ENCODE measurements at places on chromosomes 16 and 17.
A peak's percentile ranks its signal among the peaks of the same experiment; 100 is the strongest.

GRCh38 chr16:81495321-81496234 is 51.0 kb downstream of the CMIP start:
- DNase-seq: peak; percentile 40

- DNase-seq: no peak
Measured at GRCh38 chr16:86229866-86230656, 280.3 kb upstream of the FOXF1 start.

GRCh38 chr17:66438101-66438500 is 135.7 kb downstream of the PRKCA start:
- DNase-seq: no peak

DNA sequence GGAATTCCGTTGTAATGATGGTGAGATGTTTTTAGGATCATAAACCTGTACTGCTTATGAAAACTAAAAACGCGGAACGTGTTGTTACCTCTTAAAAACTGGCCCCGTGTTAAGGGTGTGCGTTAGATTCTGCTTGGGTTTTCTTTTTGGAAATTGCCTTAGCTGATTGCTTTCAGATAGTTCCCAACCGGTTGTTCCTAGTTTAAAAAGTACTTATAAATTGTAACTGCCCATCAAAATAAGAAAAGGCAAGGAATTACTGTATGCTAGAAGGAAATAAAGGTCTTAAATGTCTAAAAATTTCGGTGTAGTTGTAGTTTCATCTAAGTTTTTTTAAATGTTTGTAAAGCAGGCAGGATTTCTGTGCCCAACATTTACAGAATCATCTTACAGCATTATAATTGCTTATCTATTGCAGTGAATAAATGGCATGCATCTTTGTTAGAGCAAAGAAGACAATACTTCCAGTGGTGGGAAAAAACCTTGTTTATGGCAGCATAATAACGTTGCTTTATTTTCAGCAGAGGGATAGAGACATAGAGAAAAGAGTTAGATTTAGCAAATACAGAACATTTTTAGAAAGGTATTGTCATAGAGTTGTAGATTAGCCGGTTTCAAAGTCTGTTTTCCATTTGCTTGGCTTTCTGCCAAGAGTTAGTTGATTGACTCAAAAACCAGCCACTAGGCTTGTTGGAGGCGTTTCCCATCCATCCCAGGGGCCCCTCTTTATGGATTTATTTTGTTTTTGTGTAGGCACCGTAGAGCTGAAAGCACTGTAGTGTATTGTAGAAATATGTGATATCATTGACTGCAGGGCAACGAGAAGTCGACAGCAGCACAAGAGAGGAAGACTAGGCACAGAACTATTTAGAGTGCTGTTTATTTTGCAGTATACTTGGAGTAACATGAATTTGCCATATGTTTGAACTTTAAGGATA is 1.7 kb downstream of the PPM1D start:
- DNase-seq: no peak

DNA sequence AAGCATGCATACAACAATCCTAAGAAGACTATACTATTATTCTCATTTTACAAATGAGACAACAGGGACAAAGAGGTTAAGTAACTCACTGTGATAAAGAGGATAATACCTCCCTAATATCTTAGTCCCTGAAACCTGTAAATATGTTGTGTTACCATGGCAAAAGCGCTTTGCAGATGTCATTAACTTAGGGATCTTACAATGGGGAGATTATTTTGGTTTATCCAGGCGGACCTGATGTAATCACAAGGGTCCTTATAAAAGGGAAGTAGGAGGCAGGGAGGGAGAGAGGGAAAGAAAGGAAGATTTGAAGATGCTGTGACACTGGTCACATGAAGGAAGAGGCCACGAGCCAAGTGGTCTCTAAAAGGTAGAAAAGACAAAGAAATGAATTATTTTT is 164.7 kb downstream of the CNTNAP4 start:
- no peak for DNase-seq

- DNase-seq: no peak
Measured at GRCh38 chr17:3635474-3636153, 436 bp downstream of the SHPK start.

DNA sequence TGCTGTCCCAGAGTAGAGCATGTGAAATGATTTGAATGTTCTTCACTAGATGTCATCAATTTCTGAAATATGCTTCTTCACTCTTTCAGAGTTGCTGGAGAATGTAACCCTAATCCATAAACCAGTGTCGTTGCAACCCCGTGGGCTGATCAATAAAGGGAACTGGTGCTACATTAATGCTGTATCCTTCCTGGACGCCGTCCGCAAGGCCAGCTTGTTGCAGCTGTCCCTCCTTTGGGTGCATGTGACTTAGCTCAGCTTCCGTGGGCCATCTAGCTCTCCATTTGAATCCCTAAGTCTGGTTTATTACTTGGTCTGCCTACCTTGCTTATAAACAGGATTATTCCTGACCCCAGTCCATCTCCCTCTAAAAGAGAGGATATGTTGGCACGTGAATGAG is 58.8 kb downstream of the USP10 start:
- DNase-seq: no peak

- DNase-seq: no peak
Measured at GRCh38 chr16:22328081-22328725, 31.0 kb downstream of the POLR3E start.

DNA sequence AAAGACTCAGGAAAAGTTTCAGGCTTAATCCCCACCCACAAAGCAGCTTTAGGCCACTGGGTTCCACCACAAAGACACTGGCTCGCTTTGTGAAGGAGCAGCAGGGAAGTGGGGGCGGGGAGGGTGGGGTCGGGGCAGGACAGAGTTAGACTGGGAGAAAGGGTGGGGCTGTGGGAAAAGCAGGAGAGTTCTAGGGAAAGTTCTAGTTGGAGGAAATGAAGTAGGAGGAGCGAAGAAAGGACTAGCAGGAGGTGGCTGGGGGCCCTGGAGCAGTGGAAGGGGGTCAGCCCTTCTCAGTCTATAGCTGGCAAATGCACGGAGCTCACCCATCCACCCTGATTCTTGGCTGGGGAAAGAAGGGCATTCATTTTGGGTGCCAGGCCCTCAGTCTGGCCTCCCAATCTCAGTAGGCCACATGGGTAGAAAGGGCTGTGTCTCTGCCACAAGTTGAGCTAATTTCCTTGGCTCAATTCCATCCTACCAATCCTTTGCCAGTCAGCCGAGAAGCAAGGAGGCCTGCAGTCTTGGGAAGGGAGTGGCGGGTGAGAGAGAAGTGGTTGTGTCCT is 4.6 kb downstream of the INPP5K start:
- no peak for DNase-seq

DNA sequence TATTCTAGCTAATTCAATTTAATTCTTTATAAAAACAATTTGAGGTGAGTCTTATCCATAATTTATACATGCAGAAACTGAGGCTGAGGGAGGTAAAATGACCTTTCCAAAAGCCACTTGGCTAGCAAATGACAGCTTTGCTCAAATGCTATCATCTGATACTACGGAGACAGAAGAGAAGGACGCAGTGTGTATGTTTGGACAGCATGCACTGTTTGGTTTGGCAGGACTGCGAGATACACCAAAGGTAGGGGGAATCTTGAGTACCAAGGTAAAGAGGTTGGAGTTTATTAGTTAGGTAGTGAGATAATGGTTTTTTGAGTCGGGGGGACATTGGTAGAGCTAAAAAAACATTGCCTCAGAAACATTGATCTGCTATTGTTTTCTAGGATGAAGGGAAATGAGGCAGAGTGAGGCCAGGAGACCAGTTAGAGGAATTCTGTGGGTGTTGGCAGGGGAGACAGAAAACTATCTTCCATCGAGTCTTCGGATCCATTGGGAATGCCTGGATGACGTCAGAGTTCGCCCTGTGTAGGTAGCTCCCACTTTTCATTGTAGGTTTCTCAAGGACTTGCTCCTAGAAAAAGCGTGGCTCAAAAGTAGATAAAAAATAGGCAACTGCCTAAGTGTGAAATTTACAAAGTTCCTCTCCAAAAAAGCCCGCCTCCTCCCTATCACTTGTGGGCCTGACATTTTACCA is 2.5 kb upstream of the HS3ST4 start:
- DNase-seq: no peak

- DNase-seq: no peak
Measured at GRCh38 chr17:7080456-7081041, 498 bp upstream of the CLEC10A start.

GRCh38 chr17:41592601-41593305 is 6.1 kb upstream of the KRT14 start:
- DNase-seq: no peak

DNA sequence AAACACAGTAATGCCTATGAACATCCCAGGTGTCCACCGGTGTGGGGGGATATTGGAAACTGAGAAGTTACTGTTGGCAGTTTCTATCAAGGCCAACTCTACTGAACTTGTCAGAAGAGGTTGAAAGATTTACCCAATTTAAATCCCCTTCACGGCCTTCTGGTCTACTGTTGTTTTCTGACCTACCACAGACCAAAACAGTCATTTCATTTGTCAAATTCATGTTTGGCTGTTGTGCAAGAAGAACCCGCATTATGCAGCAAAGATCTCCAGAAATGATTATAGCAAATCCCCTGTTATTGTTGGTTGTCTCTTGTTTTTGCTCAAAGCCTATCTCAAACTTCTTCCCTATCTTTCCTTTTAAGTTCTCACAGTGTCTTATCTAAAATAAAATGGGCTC is 73.1 kb upstream of the MAF start:
- no peak for DNase-seq

DNA sequence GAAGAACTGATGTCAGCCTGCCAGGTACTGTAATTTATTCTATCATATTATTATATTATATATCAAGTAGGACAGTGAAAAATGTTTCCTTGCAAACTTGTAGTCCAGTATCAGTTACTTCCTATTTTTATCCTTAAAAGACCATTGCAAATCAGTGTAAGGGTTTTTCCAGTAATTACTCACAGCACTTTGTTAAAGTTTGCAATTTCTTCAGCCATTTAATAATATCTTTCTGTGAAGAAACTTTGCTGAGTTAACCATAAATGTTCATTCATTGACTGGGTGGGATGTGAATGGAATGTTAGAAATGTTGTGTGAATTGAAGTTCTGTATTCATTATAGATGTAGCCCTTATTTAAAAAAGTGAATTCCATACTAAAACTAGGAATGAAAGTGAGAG is 26.7 kb downstream of the HAPSTR1 start:
- DNase-seq: no peak

DNA sequence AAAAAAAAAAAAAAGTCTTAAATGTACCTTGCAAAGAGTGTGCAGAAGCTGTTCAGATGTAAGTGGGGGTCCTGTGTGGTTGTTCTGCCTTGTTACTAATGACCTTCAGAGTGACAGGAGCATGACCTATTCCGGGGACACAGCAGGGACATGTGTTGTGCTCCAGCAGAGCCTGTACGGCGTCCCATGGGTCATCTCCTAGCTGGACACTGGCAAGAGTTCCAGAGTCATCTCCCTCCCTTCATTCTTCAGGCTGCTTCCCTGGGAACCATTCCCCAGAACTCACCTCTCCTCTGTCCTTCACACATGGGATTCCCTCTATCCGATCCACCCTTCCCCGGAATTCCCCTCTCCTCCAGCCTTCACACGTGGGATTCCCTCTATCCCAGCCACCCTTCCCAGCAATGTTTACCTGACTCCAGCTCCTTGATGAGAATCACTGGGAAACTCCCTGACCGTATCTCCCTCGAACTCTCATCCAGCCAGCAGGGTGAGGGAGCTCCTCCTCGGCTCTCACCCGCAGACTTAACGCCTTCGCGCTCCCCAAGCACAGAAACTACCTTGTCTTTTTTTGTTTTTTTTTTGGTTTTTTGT is 85.8 kb downstream of the MRM3 start:
- DNase-seq: no peak

GRCh38 chr17:40366076-40366860 is 1.7 kb upstream of the GJD3 start:
- DNase-seq: no peak

GRCh38 chr16:30985401-30986128 is 558 bp downstream of the HSD3B7 start:
- DNase-seq: no peak

GRCh38 chr17:63240106-63240505 is 206.0 kb downstream of the CYB561 start:
- no peak for DNase-seq

- no peak for DNase-seq
Measured at GRCh38 chr17:55324296-55324978, 59.7 kb downstream of the HLF start.

- no peak for DNase-seq
Measured at GRCh38 chr16:19875900-19876299, 8.7 kb downstream of the GPRC5B start.

- no peak for DNase-seq
Measured at GRCh38 chr17:40025991-40026815, 11.0 kb downstream of the CSF3 start.

GRCh38 chr17:64174686-64175456 is 44.9 kb upstream of the ERN1 start:
- peak; percentile 77 for DNase-seq

DNA sequence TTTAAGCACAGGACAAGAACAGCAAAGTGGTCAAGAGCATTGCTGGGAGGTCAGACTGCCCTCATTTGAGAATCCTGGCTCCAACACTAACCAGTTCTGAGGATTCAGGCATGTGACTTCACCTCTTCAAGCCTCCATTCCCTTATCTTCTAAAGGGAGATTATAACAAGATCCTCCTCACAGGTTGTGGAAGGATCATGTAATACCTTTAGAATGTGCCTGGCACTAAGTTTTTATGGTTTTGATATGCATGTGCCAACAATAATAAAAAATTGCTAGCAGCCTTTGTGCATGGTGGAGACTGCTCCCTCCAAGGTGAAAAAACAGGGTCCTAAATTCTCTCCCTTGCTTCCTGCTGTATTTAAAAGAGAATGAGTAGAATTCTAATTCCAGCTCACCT is 36.0 kb upstream of the ADAMTS18 start:
- DNase-seq: no peak

Measured in CD4-positive, alpha-beta T cell treated with Interleukin-15 for 1 hour (primary cell).